Activated T-cell treated with anti-CD3 and anti-CD28 coated beads for 48 hours (primary cell): ENCODE measurements at places on chromosomes 7 and 10.

DNA sequence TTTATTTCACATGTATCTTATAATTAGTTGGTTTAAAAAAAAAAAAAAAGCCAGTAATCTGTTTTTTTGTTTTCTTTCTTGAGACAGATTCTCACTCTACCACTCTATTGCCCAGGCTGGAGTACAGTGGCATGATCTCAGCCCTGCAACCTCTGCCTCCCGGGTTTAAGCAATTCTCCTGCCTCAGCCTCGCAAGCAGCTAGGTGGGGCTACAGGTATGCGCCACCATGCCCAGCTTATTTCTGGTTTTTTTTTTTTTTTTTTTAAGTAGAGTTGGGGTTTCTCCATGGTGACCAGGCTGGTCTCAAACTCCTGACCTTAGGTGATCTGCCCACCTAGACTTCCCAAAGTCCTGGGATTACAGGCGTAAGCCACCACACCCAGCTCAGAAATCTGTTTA is 34.1 kb upstream of the CAPZA2 start:
- no peak for DNase-seq

GRCh38 chr7:127973832-127974231 is 57.4 kb downstream of the LRRC4 start:
- no peak for DNase-seq

DNA sequence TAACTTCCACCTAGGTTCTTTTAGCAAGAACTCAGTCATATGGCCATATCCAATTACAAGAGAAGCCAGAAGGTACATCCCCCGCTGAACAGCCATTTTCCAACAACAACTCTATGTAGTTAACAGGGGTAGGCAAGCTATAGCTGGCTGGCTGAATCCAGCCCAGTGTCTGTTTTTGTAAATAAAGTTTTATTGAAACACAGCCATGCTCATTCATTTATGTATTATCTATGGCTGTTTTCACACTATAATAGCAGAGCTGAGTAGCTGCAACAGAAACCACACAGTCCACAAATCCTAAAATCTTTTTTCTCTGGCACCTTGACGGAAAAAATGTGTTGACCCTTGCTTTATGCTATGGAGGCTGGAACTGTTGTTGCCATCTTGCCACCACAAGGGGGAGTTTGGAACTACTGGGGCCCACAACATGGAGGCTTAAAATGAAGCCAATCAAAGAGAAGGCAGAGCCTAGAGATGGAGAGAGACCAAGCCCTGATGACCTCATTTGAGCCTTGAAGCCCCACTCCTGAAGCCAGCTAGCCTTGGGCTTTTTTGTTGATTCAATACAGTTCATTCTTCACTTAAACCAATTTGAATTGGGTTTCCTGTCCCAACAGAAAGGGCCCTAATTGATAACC is 33.3 kb upstream of the XPNPEP1 start:
- DNase-seq: no peak

DNA sequence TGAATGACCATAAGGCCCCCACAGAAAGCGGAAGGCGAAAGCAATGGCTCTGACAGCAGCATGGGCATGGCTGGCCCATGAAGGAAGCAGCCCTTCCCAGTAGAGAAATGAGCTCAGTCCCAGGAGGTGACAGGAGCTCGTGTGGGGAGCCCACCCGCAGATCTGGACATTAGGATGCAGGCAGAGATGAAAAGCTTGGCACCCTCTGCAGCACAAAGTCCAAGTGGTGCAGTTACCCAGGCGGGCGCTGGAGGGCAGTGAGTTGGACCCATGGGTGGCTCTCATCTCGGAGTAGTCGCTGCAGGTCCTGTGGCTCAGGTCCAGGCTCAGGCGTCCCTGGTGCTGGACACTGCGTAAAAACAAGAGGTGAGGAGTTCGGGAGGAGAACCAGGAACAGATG is 109.0 kb downstream of the DLG5 start:
- no peak for DNase-seq

DNA sequence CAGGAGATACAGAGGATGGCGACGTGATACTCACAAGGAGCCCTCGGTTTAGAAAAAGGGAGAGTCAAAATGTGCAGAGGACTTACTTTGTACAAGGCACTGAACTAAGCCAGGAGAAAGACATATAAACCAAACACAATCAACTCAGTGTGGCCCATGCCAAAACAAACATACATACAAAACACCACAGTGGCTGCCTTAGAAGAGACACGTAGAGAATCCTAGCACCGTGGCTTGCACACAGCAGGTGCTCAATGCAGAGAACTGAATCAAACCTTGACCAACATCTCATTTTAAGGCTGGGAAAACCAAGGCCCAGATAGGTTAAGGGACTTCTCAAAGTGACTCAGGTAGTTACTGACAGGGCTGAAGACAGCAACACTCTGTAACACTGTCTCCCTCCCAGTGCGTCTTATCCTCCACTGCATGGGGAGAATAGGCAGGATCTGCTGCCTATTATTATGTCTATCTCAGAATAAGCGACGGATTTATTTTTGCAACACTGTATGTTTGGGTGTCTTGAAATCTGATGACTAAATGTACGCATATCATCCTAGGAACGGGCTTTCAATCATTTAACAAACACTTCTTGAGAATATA is 11.0 kb downstream of the SORBS1 start:
- no peak for DNase-seq

- no peak for DNase-seq
Observed at GRCh38 chr7:81467964-81468363, 301.9 kb downstream of the HGF start.

DNA sequence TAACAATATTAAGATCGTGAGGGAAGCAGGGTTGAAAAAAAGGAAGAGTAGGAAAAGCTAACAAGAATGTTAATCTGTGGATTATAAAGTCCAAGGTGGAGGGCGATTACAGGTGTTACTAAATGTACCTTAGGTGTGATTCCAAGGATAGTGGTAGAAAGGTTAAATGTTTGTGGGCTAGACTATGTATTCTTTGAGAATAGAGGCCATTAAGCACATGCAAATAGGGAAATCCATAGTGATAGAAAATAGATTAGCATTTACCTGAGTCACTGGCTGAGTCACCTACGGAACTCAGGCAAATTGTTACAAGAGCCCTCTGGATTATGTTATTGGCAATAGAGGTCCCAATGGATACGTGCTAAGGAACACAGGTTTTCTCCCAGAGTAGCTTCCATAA is 9.0 kb downstream of the MGAM2 start:
- no peak for DNase-seq

DNA sequence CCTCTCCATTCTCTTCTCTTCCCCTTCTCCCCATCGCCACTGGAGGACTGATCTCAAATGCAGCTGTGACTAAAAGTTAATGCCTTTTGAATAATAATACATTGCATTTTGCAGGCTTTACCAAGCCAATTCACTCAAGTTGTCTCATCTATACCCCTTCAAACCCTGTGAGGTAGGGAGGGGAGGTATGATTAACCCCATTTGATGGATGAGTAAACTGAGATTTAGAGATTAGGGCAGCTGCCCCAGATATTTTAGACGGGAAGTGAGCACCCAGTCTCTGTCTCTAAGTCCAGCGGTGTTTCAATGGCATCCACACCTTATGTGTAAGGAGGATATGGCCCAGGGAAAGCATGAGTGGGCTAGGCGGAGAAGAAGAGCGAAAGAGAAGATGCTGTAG is 1.1 kb downstream of the CPA5 start:
- no peak for DNase-seq

- DNase-seq: no peak
Observed at GRCh38 chr7:91427051-91427450, 162.8 kb downstream of the FZD1 start.

DNA sequence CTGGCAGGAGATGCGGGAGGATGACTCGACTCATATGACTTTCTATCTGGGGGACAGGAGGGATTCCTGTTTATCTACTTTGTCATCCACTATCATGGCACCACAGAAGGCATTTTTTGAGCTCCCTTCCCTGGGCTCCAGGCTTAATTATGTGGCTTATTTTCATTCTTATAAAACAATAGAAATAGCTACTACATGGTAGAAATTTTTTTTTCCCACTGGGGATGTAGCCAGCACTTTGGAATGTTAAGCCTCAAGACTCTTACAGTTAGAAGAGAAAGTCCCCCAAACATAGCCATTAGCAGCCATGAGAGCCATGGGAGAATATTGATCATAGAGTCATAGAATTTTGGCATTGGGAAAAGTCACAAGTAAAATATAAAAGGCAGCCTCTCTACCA is 14.6 kb upstream of the FAM180A start:
- DNase-seq: no peak

GRCh38 chr10:37821237-37821636 is 36.2 kb downstream of the ZNF248 start:
- no peak for DNase-seq

- DNase-seq: no peak
Observed at GRCh38 chr10:125060482-125060825, 99.9 kb downstream of the CTBP2 start.

DNA sequence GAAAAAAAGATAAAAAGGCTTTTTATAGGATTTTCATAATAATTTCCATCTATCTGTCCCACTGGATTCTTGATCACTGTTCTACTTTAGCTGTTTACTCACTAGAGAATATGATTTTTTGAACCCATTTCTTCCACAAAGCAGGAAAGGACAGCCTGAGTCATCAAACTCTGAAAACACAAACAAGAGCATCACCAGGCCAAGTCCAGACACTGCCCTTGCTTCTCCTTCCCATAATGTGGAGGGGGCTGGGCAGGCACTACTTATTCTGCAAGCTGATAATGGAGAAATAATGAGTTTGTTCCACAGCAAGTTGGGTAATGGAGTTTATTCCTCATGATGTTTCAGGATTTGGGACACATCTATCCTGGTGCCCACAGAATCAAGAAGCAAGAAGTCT is 13.0 kb upstream of the KCNIP2 start:
- DNase-seq: no peak

GRCh38 chr7:76281706-76282343 is 20.6 kb upstream of the HSPB1 start:
- DNase-seq: no peak

DNA sequence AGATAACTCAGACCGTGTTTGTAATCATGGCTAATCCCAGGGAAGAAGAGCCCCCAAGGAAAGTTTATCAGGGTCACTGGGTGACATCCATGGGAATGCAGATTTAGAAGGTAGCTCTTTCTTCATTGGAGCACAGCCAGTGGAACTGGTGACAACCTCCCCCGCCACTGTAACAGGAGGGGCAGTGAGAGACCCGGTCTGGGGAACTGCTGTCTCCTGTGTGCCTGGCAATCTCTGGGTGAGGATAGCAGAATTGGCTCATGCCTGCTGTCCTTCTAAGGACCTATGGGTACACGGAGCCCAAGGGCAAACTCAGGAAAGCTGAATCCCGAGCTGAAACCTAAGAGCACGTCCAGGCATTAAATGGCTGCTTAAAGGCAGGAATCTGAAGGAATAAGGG is 341.6 kb downstream of the ABCA13 start:
- no peak for DNase-seq

- no peak for DNase-seq
Observed at GRCh38 chr10:60718886-60719285, 59.4 kb upstream of the CDK1 start.

- peak; percentile 51 for DNase-seq
Observed at GRCh38 chr10:119871881-119872609, 598 bp downstream of the MCMBP start.

DNA sequence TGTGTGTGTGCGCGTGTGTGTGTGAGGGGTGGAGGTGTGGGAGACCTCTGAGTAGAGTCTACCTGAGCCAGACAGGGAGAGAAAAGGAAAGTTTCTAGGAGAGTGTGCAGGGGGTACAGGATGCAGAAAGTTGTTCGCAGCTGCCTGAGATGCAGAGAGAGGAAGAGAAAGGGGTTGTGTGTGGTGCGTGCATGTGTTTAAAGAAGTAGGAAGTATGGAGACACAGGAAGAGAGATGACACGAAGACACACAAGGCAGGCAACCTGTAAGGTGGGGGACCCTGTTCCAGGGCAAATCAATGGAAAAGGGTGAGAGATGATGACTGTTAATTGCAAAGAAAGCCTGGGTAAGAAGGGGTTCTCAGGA is 52.2 kb downstream of the C10orf105 start:
- no peak for DNase-seq

DNA sequence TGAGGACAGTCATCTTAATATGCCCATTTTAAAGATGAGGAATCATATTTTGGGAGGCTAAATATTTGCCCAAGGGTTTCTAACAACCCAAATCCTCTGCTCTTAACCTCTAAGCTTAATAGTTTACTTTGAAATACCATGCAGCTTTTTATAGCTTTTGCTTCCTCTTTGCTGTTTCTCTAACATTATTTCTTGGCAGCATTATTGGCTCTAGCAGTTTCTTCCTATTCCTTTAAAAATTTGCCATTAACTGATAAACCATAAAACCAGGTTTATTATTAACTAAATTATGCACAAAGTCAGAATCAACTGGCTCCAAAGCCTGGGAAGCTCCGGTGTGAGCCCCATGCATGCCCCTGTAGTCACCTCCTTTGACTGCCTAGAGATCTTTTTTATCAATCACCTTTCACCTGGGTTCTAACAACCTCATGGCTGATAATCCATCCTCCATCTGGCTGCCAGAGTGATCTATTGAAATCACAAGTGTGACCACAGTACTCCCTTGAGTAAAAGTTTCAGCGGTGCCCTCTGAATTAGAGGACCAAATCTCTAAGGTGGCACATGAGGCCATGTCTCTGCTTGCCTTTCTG is 62.4 kb downstream of the ITGB8 start:
- no peak for DNase-seq
